ENCODE measurements at places on chromosomes 3 and 15. TPM values are rescaled to one million over a fixed set of nuclear protein-coding genes. Genes with fewer than 3 reads are reported as not detected.

The SPTBN5 gene
- total RNA-seq = 1.6 TPM

The SMCO1 gene
- not detected for total RNA-seq

The PLSCR5 gene
- not detected for total RNA-seq

The C3orf70 gene
- total RNA-seq = not detected

The ARGFX gene
- total RNA-seq = not detected

The CATSPER2 gene
- 2.2 TPM for total RNA-seq

The IGSF10 gene
- not detected for total RNA-seq

The CTXN2 gene
- not detected for total RNA-seq

The CPLX3 gene
- 0.28 TPM for total RNA-seq

The NDN gene
- total RNA-seq = 3.0 TPM

The RHOV gene
- total RNA-seq = not detected

The PAQR9 gene
- total RNA-seq = not detected

The RLBP1 gene
- total RNA-seq = not detected

The RYR3 gene
- not detected for total RNA-seq

The PSTPIP1 gene
- total RNA-seq = 238 TPM

The CDAN1 gene
- total RNA-seq = 35.7 TPM

The CHRNA7 gene
- 0.44 TPM for total RNA-seq

The SPSB4 gene
- not detected for total RNA-seq

The GOLGA6L4 gene
- total RNA-seq = 4.6 TPM

The GOLGA8R gene
- total RNA-seq = 35.4 TPM

The TEX9 gene
- 1.4 TPM for total RNA-seq

The BMF gene
- total RNA-seq = 20.6 TPM

The EPHB3 gene
- 0.25 TPM for total RNA-seq

The FGF7 gene
- total RNA-seq = not detected

The CIDEC gene
- not detected for total RNA-seq

The LYZL4 gene
- total RNA-seq = not detected

The GOLGA6B gene
- not detected for total RNA-seq

The CNTN4 gene
- not detected for total RNA-seq

The HESX1 gene
- 0.50 TPM for total RNA-seq

The FEZF2 gene
- total RNA-seq = not detected

The FETUB gene
- not detected for total RNA-seq

The POPDC2 gene
- total RNA-seq = 4.5 TPM

The CIP2A gene
- total RNA-seq = 48.4 TPM

The SCAP gene
- 80.1 TPM for total RNA-seq

The XCR1 gene
- not detected for total RNA-seq

The GASK1A gene
- total RNA-seq = not detected

The GRM2 gene
- 1.4 TPM for total RNA-seq

Data from activated naive CD8-positive, alpha-beta T cell treated with anti-CD3 and anti-CD28 coated beads, Interleukin-2, amount 10 ng/mL, durations not matched to agents 7 days and 5 days (primary cell).